DMS79 treated with DMSO at 0.1 percent for 48 hours (cell line): ENCODE measurements at places on chromosomes 3 and 15.

DNA sequence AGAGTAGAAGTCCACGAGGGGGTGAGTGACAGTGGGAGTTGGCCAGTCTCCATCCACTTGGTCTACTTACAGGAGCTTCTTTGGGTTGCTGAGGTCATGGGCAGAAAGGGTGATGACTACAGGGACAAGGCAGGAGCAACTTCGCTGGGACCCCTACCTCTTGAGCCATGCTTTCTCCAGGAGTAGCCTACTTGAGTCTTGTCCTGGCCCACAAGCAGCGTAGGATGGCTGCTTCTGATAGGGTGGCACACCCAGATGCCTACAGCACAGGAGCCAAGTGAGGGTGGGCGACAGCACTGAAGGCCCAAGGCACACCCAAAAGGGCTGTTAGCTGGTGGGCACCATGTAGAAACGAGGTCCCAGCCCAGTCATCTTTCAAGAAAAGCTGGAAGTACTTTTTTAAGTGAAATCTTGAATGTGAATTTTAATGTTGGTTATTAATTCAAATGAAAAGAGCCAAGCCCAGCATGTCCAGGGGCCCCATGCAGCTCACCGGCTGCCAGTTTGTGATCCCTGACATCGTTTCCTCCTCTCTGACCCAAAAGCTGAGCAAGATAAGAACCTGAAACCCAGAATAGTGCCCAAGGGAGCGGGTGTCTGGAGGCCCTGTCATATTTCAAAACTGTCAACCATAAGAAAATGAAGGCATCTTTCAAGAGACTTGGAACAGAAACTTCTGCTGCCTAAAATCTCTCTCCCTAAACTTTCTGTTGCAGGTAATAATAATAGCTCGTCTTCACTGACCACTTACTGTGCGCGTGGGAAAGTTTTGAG lies 2.2 kb upstream of the CPEB1 start:
- no peak for DNase-seq

DNA sequence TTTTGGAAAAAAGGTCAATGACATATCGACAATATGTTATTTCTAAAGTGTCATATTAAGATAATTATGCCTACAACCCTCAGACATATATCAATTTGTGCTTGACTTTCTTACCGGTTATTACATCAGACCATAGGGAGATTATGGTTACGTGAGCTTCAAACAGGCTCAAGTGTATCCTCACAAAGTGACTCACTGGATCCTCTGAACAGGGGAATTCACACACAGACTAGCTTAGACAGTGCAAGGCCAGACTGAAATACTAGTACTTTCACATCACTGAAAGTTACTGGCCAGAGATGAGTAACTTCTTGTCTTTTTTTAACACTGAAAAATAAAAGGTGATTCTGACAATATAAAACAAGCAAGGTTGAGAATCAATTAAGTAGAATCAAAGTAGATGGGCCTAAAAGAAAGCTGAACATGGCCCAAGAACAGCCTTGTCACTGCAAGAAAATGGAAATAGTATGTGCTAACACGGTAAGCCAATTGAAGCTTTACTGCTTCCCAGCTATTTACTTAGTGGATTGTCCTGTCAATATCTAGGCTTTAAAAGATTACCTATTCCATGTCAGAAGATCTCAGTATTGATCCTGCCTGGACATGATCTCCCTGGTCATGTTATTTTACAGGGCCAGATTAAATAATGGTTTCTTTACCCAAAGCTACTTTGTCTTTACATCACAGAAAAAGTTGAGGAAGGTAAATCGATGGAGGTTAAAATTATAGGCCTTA lies 848.6 kb downstream of the ROBO1 start:
- DNase-seq: no peak

DNA sequence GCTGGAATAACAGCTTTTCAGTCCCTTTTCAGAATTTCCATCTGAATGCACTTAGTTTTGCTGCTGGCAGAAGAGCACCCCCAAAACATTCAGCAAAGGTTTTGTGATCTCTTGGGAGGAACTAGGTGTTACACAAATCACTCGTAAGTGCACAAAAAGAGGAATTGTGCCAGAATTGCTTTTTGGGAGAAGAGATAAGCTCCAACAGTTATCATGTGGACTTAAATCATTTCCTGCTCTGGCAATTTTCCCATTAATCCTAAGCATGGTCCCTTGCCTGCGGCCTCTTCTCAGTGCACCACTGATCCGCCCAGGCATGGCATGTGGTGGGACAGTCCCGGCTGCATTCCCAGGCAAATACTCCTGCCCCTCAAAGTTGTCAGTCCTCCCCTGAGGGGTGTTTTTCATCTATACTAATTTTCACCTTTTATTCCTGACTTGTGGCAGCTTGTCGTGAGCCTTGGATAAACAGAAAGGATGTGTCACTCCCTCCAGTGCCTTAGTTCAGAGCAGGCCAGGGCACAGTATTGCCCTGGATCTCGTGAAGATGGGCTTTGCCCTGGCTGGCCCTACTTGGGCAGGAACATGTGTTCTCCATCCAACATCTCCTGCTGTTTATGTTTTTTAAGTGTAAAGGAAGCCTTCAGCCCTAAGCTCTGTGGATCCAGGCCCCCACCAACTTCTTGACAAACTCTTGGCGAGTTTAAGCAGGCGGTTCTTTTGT lies 44.6 kb upstream of the VILL start:
- no peak for DNase-seq

DNA sequence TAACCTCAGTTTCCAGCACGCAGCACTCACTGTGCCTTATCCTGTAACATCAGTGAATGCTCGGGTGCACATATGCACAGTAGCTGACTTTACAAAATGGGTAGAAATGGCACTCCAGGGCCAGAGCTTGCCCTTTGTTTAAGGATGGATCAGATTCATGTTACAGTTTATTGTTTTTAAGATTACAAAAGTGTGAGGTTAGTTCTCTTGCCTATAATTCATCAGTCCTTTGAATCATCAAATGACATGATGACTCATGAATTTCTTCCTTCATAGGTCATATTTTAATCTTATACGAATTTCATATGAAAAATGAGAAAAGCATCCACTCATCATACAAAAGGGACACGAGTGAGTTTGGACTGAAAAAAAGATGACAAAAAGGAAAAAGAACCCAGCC lies 545.3 kb downstream of the GBE1 start:
- DNase-seq: no peak

GRCh38 chr15:42691308-42691707 lies 45.6 kb downstream of the CDAN1 start:
- DNase-seq: no peak

DNA sequence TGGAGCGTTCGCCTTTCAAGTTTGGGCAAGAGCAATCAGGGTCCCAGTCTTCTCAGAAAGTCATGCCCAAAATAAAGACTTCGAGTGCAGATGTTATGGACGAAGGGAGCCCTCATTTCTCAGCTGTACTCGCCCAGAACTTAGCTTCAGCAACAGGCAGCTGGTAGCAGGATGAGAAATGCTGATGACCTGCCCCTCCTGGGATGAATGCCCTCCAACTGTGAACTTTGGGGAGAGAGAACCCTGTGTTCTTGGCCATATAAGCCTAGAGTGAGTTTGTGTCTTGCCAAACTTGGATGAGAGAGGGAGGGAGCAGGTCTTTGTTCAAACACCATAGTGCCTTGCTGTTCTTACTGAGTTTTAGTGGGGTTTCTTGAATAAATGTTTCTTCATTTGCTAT lies 400.3 kb downstream of the LRTM1 start:
- DNase-seq: no peak

- no peak for DNase-seq
These were observed 30.0 kb upstream of the TRAK1 start for GRCh38 chr3:42061025-42061712.

DNA sequence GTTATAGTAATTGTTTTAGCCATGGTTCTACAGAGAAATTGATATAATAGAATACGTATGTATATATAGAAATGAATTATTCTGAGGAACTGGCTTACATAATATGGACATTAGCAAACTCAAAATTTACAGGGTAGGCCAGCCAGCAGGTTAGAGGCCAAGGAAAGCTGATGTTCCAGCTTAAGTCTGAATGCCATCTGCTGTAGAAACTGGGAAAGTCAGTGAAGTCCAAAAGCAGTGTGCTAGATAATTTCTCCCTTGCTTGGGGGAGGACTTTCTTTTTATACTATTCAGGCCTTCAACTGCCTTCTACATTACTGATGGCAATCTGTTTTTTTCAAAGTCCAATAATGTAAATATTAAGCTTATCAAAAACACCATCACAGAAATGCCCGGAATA lies 1174.7 kb downstream of the ZPLD1 start:
- no peak for DNase-seq

DNA sequence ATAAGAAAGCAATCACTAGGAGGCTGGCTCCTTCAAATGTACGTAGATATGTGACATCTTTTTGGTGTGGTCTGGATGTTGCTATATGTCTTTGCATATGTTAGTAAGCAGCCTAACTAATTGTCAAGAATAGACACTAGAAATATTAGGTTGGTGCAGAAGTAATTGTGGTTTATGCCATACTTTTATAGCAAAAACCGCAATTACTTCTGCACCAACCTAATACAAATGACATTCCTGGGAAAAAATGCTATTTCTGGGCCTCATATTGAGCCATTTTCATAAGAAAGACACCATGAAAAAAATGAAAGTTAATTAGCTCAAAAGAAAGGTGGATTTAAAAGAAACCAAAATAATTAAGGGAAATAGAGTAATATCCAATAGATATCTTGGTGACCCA lies 555.8 kb downstream of the ZNF385D start:
- DNase-seq: no peak
